ENCODE measurements at places on chromosomes 11 and 22. TPM values are rescaled to one million over a fixed set of nuclear protein-coding genes. Genes with fewer than 3 reads are reported as not detected.

CDC45 gene
- total RNA-seq: 1.7 TPM

CHORDC1 gene
- total RNA-seq: 34.9 TPM

OR52I1 gene
- total RNA-seq: not detected

MCHR1 gene
- total RNA-seq: not detected

SLC37A2 gene
- 32.5 TPM for total RNA-seq

All from upper lobe of left lung (tissue), 6 donors.